GDM1 (cell line): ENCODE measurements at places on chromosomes 4 and X.
A peak's percentile ranks its signal among the peaks of the same experiment; 100 is the strongest.

- no peak for DNase-seq
These were observed 136.4 kb downstream of the REPS2 start for GRCh38 chrX:17082831-17083230.

DNA sequence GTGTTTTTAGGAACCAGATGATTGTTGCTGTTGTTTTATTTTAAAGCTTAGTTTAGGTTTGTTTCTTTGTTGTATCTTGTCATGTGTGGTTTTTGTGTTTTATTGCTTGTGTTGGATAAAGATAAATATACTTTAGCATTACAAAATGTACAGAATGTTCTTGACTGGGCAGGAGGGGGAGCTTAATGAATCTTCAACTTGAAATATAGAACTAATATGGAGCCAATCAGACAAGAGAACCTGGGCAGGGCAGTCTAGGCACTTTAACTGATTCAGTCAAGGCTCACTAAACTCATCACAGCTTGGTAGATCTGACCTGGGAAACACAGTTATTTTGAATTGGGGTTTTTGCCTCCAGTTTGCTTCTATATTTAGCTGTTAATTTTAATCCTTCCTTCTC is 304.2 kb downstream of the ARHGAP24 start:
- DNase-seq, result no peak

- DNase-seq, result peak; percentile 64
These were observed 433 bp upstream of the COQ2 start for GRCh38 chr4:83285055-83285407.

DNA sequence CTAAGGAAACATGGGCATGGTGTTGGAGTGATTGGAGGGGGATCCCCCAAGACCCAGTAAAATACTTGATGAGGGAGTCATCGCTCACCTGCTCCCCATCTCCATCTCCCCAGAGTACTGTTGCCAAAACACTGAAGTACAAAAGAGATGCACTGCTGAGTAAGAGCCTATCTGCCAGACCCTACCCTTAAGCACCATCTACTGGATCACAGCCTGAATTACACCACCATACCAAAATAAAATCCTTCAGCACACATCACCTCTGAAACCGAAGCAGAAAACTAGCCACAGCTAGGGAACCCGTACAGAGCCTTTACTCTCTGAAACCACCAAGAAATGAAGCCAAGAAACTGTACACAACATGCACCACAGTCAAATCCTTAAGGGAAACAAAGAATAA is 466.3 kb upstream of the ACTRT1 start:
- no peak for DNase-seq

DNA sequence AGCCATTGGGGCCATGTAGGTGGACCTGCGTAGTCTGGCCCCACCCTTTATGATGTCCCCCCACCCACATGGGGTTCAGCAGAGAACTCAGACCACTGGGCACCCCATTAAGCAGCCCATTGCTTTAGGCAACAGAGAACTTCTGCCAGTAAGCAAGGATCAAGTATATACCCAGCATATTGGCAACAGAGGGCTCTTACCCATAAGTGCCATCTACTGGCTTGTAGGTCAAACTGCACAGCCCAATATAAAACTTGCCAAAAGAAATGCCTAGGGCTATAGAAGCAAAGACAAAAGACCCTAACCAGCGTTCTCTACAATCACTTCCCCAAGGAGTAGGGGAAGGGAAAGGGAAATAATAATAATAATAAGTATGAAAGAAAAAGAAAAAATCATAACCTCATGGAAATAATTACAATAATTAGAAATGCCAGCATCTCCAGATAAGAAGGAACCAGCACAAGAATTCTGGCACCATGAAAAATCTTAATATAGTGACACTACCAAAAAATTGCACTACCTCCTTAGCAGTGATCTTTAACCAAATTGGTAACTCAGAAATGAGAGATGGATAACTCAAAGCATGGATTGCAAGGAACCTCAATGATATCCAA is 1090.7 kb downstream of the FAT4 start:
- DNase-seq, result peak; percentile 9

DNA sequence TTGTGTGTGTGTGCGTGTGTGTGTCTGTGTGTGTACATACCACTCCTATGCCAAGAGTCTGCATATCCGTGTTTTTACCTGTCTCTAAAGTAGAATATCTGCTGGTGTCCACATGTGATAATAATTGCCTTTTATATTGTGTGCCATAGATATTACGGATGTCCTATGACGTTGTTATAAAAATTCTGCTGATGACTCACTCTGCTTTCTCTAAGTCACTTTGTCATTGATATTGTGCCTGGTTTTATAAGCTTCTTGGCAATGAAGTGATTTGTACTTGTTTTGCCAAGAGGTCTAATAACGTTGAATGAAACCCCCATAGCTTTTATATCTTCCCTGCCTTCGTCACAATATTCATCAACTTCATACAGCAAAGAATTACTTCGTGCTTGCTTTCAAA is 102.6 kb upstream of the C1GALT1C1 start:
- DNase-seq, result no peak

DNA sequence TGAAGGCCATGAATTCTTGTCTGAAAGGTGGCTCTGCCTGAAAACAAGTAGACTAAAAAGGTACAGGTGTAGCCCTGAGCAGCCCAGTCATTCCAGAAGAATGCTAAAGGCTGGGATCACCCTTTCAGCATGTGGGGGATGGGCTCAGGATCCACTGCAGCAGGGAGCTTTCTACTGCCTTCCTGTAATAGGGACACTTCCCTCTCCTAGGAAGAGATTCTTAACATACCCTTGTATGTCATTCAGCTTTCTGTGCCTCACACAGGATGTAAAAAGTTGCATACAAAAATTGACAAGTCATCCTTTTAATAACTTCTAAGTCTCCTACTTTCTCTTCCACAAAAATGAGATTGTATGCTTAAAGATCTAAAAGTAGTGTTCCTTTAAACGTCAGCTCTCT is 123.3 kb downstream of the ZNF518B start:
- DNase-seq, result no peak

- DNase-seq, result no peak
These were observed 58.2 kb downstream of the GPR143 start for GRCh38 chrX:9707306-9708033.
